CD8-positive, alpha-beta memory T cell (primary cell): ENCODE measurements at places on chromosomes 11 and 22. TPM values are rescaled to one million over a fixed set of nuclear protein-coding genes. Genes with fewer than 3 reads are reported as not detected.

The TTC36 gene
- polyA plus RNA-seq, result not detected

- DNase-seq, result no peak
Measured at GRCh38 chr11:67410369-67410831, 5.1 kb upstream of the CARNS1 start.

The UBQLNL gene
- polyA plus RNA-seq, result not detected

The KRTAP5-1 gene
- polyA plus RNA-seq, result not detected

The INS gene
- polyA plus RNA-seq, result not detected

- DNase-seq, result no peak
Measured at GRCh38 chr11:6799402-6799801, at the start of gene OR6A2. TSS of gene OR6A2 (minus strand) at chr11:6799689. CDS start at chr11:6795708, 3,981 bp downstream.

- no peak for DNase-seq
Measured at GRCh38 chr11:127862406-127862805, 725.0 kb downstream of the ETS1 start.

GRCh38 chr11:40302669-40303068 lies 1156.8 kb downstream of the LRRC4C start:
- no peak for DNase-seq

DNA sequence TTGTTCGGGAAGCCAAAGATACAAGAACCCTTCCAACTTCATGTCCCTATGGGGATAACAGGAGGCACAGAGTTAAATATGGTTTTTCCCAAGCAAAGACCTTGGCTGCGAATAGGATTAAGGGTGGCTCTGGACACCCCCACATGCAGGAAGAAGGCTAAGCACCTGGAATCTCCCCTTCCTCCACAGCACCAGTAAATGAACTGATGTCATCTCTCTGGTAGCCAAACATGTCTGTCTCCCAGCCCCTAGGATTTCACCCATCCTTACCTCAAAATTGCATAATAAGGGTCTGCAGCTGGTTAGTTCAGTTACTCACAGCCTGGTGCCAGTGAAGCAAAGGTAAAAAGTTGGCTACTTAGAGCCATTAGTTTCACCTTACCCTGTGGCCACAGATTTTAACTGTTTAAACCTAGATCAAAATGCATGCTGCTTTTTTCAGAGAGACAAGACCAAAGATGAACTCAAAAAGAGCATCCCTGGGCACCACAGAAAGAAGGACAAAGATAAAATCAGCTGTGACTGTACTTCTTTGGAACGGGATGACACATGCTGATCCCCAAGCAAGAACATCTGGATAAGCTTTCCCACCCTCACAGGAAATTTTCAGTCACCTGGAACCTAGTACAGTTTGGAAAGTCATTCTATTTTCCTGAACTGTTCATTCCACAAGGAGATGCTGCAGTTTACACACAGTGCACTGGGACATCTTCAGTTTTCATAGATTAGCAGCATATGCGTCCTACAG lies 77.2 kb upstream of the AKIP1 start:
- DNase-seq, result no peak

- DNase-seq, result no peak
Measured at GRCh38 chr11:111329306-111330204, 31.2 kb downstream of the POU2AF3 start.

The OR6T1 gene
- not detected for polyA plus RNA-seq

- no peak for DNase-seq
Measured at GRCh38 chr11:133900176-133901105, 55.1 kb upstream of the SPATA19 start.

The OR52W1 gene
- polyA plus RNA-seq, result not detected

The NCAM1 gene
- 1.7 TPM for polyA plus RNA-seq

- DNase-seq, result no peak
Measured at GRCh38 chr22:23458663-23459541, 121.2 kb downstream of the IGLL1 start.

The PRG3 gene
- not detected for polyA plus RNA-seq

The SCN3B gene
- 0.22 TPM for polyA plus RNA-seq

DNA sequence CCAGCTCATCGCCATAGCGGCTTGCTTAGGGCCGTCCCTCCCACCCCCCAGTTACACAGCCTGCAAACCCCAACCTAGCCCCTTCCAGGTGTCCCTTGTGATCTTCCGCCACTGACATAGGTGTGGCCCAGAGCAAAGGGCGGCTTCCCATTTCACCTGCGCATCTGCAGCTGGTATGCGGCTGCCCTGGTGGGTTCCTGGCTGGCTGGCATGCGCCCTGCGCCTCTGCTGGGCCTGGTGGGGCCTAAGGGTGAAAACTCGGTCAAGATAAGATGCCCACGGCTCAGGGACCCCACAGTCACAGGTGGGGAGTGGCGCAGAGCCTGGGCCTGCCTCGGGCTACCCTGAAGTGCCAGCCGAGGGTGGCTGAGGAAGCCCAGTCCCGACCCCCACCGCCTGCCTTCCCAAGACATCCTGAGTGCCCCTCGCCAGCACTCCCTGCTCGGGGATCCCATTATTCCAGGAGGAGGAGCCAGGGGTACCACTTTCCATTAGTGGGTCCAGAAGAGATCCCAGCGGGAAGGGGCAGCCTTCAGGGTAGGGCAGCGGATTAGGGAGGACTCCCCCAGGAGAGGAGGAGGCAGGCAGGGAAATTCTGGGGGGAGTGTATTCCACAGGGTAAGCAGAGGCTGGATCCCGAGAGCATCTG lies 36.9 kb upstream of the KCNQ1OT1 start:
- no peak for DNase-seq

DNA sequence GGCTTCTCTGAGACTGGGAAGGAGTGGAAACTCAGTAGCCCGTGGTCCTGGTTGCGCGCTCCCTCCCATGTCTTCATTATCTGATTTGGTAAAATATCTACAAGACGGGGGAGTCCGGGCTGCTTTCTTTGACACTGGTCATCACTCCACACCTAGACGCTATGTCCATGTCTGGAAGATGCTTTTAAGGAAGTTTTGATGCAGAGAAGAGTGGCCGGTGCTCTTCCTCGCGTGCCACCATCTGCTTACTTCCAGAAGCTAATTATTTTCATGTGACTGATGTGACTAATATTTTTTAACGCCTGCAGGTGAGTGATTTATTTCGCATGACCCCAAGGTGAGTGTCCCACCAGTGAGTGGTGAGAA lies 339 bp upstream of the TRIM21 start:
- no peak for DNase-seq

- DNase-seq, result no peak
Measured at GRCh38 chr11:125950178-125950490, 4.3 kb downstream of the VSIG10L2 start.

DNA sequence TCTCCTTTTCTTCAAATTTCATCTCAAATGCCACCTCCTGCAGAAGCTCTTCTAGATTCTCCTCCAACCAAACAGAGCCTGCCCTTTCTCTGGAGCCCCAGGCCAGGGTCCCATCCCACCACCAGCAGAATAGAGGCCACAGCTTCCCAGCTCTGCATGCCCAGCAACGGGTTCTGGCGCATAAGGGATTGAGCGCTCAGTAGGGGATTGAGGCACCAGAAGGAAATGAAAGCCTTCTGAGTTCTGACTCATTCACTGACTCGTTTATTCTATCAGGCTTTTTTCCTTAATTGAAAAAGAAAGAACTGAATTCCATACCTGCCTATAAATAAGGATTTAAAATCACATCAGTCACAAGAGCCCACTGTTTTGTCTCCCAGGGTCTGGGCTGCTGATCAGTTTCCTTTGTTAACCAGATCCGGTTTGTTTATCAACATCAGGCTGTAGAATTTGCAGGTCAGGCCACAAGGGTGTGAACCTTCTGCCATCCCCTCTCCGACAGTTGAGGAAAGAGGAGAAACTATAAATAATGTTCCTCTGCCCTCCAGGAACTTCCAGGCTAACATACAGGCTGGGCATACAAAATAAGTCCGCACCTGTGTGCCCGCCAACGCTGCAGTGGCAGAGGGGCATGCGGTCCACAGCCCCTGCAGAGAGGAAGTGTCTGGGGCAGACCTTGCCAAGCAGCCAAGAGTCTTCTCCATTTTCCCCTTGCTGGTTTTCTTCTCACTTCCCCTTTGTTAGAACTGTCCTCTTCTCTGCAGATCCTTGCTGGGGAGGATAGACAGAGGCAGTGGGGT lies 63.5 kb upstream of the PRDM11 start:
- no peak for DNase-seq

The VSIG10L2 gene
- not detected for polyA plus RNA-seq

- DNase-seq, result no peak
Measured at GRCh38 chr22:38276166-38276565, 3.4 kb upstream of the TMEM184B start.

The PRR14L gene
- polyA plus RNA-seq, result 21.0 TPM

DNA sequence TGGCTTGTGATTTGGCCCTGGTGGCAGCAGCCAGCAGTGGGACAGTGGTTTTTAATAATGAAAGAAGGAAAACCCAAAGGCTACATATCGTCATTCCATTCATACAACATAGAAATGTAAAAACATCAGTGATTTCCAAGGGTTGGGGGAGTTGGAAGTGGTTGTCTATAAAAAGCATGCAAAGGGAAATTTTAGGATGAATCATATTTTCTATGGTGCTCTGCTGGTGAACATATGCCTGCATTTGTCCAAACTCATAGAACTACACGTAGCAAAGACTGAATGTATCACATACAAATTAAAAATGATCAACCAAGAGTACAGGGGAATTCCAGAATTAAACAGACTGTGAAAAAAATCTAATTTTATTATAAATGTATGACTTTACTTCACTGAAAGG lies 11.1 kb downstream of the OR5B3 start:
- no peak for DNase-seq

DNA sequence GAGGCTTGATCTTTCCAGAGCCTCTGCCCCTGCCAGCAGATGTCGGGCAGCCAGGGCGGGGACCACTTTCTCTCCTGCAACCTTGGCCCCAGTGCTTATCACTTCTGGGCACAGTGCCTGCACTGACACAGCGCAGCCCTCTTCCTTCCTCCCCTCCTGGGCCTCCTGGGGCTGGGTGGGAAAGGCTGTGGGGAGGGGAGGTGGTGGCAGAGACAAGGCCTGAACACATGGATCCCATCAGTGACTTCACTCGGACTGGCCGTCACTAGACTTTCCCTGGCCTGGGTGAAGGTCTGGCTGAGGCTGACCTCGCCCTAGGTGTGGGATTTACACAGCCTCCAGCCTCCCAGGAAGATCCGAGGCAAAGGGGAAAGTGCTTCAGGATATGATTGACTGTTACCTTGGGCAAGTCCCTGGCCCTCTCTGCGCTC lies 68.1 kb downstream of the LRRC32 start:
- DNase-seq, result no peak

The SPON1 gene
- 2.0 TPM for polyA plus RNA-seq

GRCh38 chr11:117410861-117411710 lies 83.4 kb downstream of the CEP164 start:
- no peak for DNase-seq
